ENCODE measurements at places on chromosomes 12 and 14.

- DNase-seq = no peak
Observed at GRCh38 chr12:31702047-31702446, 26.8 kb downstream of the AMN1 start.

GRCh38 chr14:97025722-97026121, 228.5 kb downstream of the VRK1 start:
- DNase-seq = no peak

- no peak for DNase-seq
Observed at GRCh38 chr14:81127785-81128184, 93.0 kb downstream of the GTF2A1 start.

DNA sequence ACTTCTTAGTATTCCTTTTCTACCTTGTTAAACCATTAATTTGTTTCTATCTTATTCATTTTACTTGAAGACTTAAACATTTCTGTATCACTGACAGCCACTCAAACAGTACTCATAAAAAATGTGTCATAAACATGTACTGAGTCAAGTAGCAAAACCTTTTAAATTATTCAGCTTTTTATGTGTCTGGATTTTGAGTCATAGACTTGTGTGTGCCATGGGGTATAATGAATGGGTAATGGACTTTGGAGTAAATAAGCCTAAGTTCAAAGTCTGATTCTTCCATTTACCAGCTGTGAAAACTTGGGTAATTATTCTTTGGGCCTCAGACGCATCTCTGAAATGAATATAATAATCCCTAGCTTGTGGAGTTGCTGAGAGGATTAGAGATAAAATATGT, 199.0 kb downstream of the RAD51B start:
- DNase-seq = no peak
